ENCODE measurements at places on chromosomes 16 and 17.

DNA sequence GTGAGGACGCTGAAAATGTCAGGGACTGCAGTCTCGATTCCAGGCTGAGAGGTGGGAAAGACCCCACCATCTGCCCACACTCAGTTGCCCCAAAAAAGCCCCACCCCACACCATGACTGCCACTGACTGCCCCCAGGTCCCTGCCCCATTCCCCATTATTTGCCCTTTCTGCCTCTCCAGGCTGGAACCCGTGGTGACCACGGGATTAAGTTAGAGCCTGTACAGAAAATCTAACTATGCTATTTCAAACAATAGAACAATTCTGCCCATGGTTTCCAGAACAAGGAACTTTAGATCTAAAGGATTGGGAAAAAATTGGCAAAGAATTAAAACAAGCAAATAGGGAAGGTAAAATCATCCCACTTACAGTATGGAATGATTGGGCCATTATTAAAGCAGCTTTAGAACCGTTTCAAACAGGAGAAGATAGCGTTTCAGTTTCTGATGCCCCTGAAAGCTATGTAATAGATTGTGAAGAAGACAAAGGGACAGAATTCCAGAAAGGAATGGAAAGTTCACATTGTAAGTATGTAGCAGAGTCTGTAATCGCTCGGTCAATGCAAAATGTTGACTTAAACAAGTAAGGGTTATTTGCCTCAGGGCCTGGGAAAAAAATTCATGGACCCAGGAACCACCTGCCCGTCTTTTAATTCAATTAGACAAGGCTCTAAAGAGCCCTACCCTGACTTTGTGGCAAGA lies 14.4 kb downstream of the FLYWCH1 start:
- no peak for DNase-seq

DNA sequence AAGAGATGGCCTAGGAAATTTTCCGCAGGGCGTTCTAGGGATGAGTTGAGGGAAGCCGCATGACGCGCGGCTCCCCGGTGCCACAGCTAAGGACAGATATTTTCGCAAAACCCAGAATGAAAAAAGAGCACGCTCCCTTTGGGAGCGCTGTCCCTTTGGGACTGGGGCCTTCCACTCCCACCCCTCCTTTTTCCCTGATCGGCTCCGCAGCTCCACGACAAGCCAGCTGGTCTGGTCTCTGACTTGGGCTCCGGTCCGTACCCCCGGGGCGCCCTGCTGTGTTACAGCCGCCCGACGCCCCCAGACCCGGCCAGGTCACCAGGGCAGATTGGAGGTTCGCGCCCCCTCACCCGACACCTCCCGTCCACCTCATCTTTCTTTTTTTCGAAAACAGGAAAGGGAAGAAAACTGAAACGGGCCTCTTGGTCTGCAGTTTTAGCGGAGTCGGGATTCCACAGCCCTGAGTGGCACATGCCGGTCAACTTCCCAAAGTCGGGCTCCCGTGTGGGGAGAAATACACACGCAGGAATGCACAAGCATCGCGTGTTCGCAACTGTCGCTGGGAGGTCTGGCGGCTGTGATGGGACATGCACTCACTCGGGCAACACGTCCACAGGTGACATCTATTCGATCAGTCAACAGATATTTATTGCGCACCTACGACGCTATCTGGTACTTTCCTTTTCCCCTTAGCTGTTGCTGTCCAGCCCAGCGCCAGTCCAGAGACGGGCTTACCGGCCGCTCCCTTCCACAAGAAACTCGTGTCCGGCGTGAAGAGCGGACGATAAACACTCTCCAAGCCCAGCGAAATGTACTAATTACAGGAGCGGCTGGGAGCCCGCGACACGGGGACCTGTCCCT lies 3.9 kb upstream of the SOX9 start:
- DNase-seq: no peak

DNA sequence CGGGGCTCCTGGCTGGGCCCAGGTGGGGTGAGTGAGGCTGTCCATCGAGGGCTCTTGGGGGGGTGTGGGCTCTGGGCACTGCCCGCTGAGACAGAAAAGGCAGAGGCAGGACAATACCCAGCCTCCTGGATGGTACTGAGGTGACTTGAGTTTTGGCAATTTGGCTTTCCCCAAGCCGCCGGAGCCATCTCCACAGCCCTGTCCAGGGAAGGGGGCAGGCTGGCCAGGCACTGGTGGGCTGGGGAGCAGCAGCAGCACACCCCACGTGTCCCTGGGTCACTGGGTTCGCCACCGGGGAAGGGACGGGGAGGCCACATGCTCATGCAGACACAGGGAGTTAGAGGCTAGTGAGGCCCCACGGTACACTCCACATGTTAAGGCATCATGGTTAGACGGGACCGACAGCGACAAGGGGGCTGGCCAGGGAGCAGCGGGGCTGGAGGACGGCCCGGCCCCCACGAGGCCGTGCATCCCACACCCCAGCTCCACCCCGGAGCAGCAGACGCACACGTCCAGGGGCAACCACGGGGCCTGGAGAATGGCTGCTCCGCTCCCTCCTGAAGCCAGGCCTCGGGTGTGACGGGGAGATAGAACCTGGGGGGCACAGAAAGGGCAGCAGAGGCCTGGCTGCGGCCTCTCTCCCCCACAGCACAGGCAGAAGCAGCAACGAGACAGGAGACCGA lies 3.0 kb downstream of the ARHGDIA start:
- DNase-seq: no peak

- DNase-seq: no peak
These were observed 1.9 kb downstream of the RAD51C start for GRCh38 chr17:58694302-58694701.

GRCh38 chr17:82204831-82205719 lies 7.6 kb downstream of the CCDC57 start:
- no peak for DNase-seq

DNA sequence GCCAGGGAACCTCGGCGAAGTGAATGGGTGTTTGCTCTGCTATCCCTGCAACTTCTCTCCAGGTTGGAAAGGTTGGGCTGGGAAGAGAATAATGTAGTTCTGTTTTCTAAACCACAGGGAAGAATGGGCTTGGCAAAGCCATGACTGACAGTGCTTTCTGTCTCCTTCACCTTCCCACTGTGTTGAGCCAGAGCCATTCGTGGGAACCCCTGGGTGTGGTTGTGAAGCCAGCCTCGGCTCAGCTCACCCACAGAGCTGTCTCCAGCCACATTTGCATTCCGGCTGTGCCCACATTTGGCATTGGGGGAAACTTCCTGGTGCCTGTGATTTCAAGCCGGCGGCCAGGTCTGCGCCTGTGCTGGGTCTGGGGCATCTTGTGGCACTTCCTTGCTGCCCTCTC lies 39.9 kb downstream of the BAIAP2 start:
- DNase-seq: no peak

DNA sequence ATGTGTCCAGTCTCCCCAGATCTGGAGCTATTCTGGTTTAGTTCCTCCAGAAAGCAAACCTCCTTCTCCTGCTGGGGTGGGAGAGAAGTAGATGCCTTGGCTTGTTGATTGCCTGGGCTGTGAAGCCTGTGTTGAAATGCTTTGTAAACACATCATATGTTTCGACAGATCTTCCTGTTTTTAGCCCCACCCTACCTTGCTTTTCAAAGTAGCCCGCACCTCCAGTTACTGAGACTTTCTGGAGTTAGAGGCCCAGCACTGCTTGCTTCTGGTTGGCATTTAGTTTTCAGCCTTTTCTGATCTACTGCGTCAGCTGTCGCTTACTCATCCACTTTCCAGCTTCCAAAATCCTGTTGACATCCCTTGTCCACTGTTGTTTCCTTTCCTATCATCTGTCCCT lies 17.9 kb upstream of the NDEL1 start:
- no peak for DNase-seq

DNA sequence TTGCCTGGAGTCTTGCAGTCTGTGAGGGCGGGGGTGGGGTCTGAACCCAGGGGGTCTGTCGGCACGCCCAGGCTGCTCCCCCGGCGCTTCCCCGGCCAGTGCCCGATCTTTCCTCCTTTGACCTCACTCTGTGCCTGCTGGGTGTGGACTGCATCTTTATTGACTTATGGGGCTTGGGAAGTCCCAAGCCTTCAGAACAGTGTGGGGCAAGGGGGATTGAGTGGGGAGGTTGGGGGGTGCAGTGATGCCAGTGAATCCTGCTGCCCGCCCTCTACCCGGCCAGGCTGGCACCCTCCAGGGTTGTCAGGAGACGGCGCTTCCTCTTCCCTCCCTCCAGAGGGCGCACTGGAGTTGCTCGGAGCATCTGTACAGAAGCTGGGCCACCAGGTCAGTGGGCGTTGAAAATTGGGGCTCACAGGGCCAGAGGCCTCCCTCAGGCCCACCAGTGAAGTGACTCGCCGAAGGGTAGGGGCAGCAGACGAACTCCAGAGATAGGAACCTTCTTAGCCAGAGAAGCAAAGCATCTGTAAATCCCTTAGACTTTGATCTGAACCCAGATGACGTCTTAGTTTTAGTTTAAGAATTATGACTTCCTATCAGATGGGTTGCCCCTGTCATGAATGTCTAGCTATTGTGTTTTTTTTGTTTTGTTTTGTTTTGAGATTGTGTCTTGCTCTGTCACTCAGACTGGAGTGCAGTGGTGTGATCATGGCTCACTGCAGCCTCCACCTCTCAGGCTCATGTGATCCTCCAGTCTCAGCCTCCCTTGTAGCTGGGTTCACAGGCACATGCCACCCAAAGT lies 184.8 kb upstream of the CIBAR2 start:
- peak; percentile 49 for DNase-seq

GRCh38 chr16:87121816-87122215 lies 195.4 kb downstream of the C16orf95 start:
- DNase-seq: no peak

DNA sequence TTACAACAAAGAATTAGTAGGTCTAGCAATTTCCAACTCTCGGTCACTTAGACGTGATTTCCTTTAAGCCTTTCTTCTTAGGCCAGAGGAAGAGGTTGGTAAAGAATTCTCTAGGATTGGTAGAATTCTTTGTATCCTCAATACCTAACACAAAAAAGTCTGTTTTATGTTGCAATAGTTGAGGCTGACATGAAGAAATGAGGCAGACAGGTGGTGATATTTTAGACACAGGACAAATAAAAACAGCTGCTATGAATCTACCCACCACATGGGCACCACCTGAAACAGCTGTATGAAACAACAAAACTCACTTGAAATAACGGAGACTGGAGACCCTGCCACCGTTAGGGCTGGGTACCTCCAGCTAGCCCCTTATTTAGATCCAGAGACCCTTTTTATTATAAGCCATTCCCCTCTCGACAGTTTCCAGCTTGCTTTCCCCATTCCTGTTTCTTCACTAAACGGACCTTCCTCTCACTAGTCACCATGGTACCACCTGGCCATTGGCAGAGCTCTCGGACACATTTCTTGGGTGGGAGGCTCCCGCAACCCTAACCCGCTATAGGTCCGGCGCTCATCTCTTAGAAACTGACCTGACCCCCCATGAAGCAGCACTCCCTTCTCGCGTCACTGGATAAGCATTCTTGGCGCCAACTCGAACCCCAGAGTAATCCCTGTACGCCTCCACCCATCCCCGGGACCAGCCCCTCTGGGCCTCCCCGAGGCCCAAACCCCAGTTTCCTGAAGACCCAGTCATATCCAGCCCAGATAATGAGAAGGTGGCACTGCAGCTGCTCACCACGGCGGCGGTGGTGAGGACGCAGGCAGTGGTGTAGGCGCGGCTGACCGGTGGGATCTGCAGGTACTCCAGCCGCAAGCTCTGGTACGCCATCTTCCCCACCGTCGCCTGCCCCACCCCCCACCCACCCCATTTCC lies at the start of gene DERL2:
TSS of gene DERL2 (minus strand) at position 909 of the 936 bp plus-strand sequence. CDS start at position 892, 17 bp downstream.
- DNase-seq: no peak

DNA sequence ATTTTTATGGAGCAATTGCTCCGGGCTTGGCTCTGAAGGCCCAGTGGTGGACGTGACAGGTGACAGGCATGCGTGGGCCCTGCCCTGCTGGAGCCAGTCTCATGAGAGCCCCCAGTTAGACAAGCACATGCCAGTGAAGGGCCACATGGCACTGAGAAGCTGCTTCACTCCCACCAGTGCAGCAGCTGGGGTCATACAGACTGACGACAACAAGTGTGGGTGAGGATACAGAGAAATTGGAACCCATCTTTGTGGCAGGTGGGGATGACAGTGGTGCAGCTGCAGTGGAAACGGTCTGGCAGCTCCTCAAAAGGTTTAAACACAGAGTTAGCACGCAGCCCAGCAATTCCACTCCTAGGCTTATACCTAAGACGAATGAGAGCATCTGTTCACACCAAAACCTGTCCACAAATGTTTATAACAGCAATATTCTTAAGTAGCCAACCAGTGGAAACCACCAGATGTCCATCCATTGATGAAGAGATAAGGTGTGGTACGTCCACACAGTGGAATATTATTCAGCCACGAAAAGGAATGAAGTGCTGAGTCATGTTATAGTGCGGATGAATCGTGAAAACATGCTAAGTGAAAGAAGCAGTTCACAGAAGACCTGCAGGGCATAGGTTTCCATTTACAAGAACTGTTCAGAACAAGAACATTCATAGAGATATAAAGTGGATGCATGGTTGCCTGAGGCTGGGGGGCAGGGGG lies 12.5 kb upstream of the CIBAR2 start:
- DNase-seq: no peak

DNA sequence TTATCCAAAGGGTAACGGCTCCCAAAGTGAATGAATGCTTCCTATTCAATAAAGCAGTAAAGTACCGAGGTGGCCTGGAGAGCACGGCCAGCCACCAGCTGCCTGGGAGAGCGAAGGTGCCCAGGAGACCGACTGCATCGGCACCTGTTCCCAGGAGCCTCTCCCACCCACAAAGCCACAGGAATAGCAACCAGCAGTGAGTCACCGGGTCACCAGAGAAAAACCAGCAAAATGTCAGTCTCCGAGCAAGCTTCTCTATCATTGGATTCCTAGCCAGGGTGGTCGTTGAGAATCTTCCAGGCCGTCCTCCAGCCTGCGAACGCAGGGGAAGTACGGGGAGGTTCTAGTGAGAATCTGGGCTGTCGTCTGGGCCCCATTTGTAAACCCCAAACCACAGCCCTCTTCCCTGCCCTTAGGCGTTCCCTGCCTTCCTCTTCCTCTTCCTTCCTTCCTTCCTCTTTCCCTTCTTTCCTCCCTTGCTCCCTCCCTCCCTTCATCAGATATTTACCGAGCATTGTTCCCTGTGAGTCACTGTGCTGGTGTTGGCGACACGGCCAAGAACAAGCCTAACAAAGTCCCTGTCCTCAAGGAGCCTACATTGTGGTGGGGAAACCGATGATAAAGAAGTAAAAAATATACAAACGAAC lies 114.6 kb downstream of the SLC39A11 start:
- DNase-seq: no peak

GRCh38 chr17:64148017-64148631 lies 18.2 kb upstream of the ERN1 start:
- DNase-seq: no peak

- DNase-seq: no peak
These were observed 34.6 kb downstream of the DCAKD start for GRCh38 chr17:45016823-45017222.

DNA sequence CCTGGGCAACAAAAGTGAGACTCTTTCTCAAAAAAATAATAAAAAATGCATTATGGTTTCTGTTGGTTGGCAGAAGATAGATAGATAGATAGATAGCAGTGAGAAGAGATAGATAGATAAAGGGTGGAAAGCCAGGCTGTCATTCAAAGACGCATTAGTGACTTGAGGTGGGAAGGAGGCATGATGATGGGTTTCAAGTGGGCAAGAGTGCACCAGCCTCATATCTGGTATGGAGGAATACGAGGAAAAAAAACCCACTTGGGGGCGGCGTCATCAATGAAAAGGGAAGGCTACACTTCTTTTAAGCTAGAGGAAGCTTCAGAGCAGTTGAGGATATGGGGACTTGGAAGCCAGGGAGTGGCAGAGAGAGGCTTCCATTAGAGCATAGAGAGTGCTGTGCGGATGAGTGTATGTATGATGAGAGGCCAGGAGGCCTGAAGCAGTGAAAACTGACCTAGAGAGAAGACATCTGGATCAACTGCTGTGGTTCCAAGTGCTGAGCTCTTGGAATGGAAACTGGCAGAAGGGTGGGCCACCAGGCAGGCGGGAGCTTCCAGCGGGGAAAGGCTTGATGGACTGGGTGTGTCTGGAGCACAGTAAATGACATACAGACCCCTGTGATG lies 31.8 kb downstream of the CEP95 start:
- DNase-seq: no peak

Data from activated T-cell treated with anti-CD3 and anti-CD28 coated beads for 1 hour (primary cell).